ENCODE measurements at places on chromosomes 3 and 15. TPM values are rescaled to one million over a fixed set of nuclear protein-coding genes. Genes with fewer than 3 reads are reported as not detected.

GRCh38 chr15:100338971-100339444 is 2.8 kb downstream of the ADAMTS17 start:
- no peak overlapping the region for H3K27ac ChIP-seq
- H3K4me3 ChIP-seq, result no peak overlapping the region
- no peaks in the 10 kb centered on the region for H3K36me3 ChIP-seq
- H3K27me3 ChIP-seq, result no peaks in the 10 kb centered on the region

GRCh38 chr3:194257151-194257621 is 93.9 kb downstream of the CPN2 start:
- no peak overlapping the region for H3K4me3 ChIP-seq
- H3K36me3 ChIP-seq, result no peaks in the 10 kb centered on the region
- no peak overlapping the region for H3K27ac ChIP-seq
- H3K27me3 ChIP-seq, result no peaks in the 10 kb centered on the region

DNA sequence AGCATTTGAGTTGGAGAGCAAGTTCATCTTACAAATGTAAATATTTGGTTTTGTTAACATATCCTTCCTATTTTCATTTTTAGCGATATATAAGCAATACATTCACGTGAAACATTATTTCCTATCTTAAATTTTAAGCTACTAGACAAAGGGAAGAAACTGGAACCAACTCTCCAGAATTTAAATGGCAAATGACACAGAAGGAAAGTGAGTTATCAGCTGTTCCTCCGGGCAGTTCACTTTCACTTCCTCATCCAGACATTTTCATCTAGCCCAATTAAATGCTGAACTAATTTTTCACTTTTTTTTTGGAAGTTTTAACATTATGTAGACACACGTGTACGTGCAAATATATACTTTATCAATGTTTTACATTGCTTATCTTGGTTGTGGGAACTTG is 58.7 kb downstream of the MORC1 start:
- no peaks in the 10 kb centered on the region for H3K4me1 ChIP-seq
- H3K4me3 ChIP-seq, result no peak overlapping the region
- no peaks in the 10 kb centered on the region for H3K36me3 ChIP-seq
- H3K27ac ChIP-seq, result no peak overlapping the region

DNA sequence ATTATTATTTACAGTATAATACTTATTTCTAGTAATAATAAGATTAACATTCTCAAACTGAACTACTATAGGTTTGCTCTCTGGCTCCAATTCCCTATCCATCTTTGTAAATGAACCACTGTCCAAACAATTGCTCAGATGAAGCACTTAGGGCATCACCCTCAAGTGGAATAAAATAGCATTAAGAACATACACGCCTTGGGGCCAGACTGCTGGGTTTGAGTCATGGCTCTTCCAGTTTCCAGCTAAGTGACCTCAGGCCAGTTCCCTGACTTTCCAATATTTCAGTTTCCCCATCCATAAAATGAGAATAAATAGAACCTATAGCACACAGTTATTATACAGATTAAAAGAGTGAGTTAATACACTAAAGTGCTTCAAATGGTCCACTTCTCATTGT is 507.2 kb downstream of the MAGI1 start:
- H3K36me3 ChIP-seq, result no peaks in the 10 kb centered on the region
- no peaks in the 10 kb centered on the region for H3K27me3 ChIP-seq
- H3K27ac ChIP-seq, result no peak overlapping the region
- H3K4me1 ChIP-seq, result peaks cover 1% of the 10 kb centered on the region

DNA sequence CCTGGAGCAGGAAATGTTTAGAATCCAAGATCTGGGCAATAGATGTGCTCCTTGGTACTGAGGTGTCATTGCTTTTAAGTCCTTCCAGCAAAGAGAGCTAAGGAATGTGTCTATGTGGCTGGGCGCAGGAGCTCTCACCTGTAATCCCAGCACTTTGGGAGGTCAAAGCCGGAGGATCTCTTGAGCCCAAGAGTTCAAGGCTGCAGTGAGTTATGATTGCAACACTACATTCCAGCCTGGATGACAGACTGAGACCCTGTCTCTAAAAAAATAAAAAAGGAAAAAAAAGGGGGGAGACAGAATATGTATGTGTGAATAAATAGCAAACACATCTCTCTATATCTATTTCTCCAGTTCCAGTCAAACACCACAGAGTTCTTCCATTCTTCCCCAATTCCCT is 4.3 kb upstream of the GPR62 start:
- no peaks in the 10 kb centered on the region for H3K36me3 ChIP-seq
- no peaks in the 10 kb centered on the region for H3K27me3 ChIP-seq
- H3K4me1 ChIP-seq, result peaks cover 9% of the 10 kb centered on the region
- H3K27ac ChIP-seq, result no peak overlapping the region

Gene AMIGO3
- total RNA-seq, result 2.1 TPM

- H3K4me3 ChIP-seq, result no peak overlapping the region
- no peak overlapping the region for H3K27ac ChIP-seq
- no peaks in the 10 kb centered on the region for H3K4me1 ChIP-seq
- H3K27me3 ChIP-seq, result no peaks in the 10 kb centered on the region
Measured at GRCh38 chr3:142489572-142490323, 41.9 kb upstream of the XRN1 start.

DNA sequence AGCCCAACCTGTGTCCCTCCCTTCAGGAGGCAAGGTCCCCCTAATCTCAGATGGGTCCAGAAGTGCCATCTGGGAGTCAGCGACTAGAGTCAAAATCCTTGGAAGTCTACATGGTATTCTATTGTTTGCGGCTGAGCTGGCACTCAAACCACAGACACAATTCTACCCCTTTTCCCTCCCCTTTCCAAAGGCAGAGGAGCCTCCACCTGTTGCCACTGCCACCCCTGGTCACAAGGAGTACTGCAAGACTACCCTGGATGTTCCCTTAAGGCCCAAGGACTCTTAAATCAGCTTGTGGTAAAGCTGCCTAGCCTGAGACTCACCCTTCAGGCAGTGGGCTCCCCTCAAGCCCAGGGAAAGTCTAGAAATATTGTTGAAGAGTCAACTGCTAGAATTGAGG is 4.3 kb upstream of the OR5H6 start:
- no peak overlapping the region for H3K27ac ChIP-seq
- no peaks in the 10 kb centered on the region for H3K4me1 ChIP-seq
- DNase-seq, result no peak
- H3K36me3 ChIP-seq, result no peaks in the 10 kb centered on the region
- no peak overlapping the region for H3K4me3 ChIP-seq

- H3K4me1 ChIP-seq, result peaks cover 5% of the 10 kb centered on the region
- H3K27ac ChIP-seq, result no peak overlapping the region
- DNase-seq, result no peak
- H3K36me3 ChIP-seq, result no peaks in the 10 kb centered on the region
- H3K27me3 ChIP-seq, result no peaks in the 10 kb centered on the region
Measured at GRCh38 chr3:184592371-184593219, 31.0 kb downstream of the EPHB3 start.

Gene ITPKA
- 0.33 TPM for total RNA-seq

Gene UPK1B
- total RNA-seq, result 9.3 TPM

GRCh38 chr15:56725386-56725785 is 7.9 kb downstream of the ZNF280D start:
- no peak overlapping the region for H3K27ac ChIP-seq
- no peak for DNase-seq
- no peaks in the 10 kb centered on the region for H3K27me3 ChIP-seq
- H3K4me3 ChIP-seq, result no peak overlapping the region
- no peaks in the 10 kb centered on the region for H3K36me3 ChIP-seq

All from body of pancreas (tissue), 4 donors.